ENCODE measurements at places on chromosomes 1 and 21. TPM values are rescaled to one million over a fixed set of nuclear protein-coding genes. Genes with fewer than 3 reads are reported as not detected.

- no peak for DNase-seq
Observed at GRCh38 chr1:178047403-178048093, 46.4 kb upstream of the RASAL2 start.

GRCh38 chr1:232798920-232799319 lies 6.3 kb upstream of the MAP10 start:
- DNase-seq = no peak

DNA sequence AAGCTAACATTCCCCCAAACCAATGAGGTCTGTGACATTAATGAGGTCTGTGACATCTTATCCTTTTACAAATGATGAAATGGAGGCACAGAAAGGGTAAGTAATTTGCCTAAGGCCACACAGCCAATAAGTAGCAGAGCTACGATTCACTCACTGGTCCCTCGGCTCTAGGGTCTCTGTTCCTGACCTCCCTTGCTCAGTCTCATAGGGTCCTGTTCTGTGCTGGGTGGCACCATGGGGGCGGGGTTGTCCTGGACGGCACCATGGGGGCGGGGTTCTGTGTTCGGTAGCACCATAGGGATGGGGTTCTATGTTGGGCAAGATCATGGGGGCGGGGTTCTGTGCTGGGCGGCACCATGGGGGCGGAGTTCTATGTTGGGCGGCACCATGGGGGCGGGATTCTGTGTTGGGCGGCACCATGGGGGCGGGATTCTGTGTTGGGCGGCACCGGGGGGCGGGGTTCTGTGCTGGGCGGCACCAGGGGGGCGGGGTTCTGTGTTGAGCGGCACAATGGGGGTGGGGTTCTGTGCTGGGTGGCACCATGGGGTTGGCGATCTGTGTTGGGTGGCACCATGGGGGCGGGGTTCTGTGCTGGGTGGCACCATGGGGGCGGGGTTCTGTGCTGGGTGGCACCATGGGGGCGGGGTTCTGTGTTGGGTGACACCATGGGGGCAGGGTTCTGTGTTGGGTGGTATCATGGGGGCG lies 55.6 kb downstream of the CLSTN1 start:
- DNase-seq = no peak

DNA sequence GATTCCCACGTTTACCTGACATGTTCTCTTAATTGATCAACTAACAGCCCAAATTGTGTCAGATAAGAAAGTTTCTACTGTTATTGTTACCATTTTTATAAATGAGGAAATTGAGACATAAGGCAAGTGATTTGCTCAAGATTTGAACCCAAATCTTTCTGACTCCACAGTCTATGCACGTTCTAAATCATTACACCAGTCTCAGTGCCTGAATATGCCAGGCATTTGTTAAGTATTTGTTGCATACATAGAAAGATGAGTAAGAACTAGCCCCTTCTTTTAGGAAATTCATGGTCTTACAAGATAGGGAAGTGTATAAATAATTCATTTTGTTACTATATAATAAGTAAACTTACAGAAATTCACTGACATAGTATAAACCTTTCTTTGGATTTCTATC lies 7.1 kb upstream of the CD101 start:
- DNase-seq = no peak

Gene GPN2
- total RNA-seq = 6.8 TPM

Gene RAP1GAP
- total RNA-seq = not detected

Measured in dermis microvascular lymphatic vessel endothelial cell (primary cell).